CD8-positive, alpha-beta memory T cell (primary cell): ENCODE measurements at places on chromosomes 5 and 9.

DNA sequence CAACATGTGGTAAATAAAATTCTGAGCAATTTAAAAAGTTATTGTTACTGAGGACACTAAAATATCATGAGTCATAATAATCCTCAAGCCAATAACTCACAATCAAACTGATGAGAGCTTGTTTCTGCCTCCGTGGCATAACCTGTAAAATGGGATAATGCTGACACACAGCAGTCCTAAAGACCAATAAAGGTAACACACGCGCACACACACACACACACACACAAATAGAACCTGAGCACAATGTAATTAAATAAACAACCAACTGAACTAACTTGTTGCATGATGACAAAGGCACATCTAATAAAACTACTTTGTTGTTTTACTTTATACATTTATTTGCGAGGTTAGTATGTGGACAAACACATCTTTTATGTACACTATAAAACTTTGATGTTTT is 358.2 kb downstream of the BNC2 start:
- DNase-seq: no peak

DNA sequence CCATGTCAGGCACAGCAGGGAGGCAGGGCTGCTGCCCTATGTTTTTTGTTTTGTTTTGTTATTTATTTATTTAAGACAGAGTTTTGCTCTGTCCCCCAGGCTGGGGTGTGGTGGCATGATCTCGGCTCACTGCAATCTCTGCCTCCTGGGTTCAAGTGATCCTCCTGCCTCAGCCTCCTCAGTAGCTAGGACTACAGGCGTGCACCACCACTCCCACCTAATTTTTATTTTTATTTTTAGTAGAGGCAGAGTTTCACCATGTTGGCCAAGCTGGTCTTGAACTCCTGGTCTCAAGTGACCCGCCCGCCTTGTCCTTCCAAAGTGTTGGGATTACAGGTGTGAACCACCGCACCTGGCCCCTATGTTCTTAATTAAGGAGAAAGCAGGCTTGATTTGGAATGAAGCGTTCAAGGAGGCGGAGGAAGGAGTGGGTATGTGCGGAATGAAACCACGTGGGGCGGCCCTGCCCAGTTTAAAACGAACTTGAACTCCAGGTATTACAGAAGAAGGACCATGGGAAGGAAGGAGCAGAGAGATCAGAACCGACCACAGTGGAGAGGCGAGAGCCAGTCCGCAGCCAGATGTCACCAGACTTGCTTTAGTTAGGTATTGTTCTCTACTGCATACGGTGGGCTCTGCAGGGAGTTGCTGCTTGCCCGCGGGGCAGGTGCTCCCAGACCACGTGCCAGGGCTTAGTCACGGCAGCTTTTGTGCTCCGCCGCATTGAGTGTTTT is 34.9 kb upstream of the EPB41L4B start:
- DNase-seq: no peak

- no peak for DNase-seq
Measured at GRCh38 chr5:66821688-66822429, 225.7 kb downstream of the MAST4 start.

DNA sequence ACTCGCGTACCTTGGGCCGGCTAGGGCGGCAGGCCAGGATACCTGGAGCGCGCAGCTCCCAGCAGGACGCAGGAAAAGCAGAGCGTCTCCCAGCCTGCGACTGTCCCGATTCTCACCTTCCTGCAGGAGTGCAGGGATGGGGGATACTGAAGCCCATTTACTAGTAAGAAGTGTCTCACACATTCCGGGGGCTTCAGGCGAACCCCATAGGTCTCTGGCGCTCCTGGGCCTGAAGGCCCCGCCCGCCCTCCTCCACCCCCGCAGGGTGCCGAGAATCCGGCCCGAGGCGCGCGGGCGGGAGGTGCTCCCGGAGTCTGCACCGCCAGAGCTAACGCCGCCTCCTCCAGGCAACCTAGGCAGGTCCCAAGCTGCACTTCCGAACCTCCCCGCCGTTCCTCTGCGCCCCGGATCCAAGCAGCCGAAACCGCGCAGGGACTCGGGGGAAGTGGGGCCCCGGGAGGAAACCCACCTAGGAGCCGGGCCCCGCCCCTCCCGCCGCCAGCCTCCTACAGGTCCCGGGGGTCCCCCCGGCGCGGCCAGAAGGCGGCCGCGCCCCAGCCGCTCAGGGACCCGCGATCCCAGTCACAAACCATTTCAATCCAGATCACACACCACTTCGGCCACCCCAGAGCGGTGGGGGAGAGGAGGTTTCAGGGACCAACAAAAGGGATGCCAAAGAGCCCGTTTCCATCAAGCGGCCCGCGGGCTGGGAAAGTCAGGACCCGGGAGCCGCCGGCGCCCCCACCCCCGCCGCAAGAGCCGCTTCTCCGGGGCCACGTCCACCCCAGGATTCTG is 1.2 kb downstream of the ROR2 start:
- DNase-seq: no peak

GRCh38 chr5:172896465-172896864 is 62.4 kb downstream of the ERGIC1 start:
- no peak for DNase-seq

GRCh38 chr9:33661176-33661575 is 134.2 kb upstream of the PRSS3 start:
- no peak for DNase-seq

- no peak for DNase-seq
Measured at GRCh38 chr5:41625571-41625970, 115.2 kb upstream of the PLCXD3 start.

GRCh38 chr9:17613758-17614157 is 34.9 kb downstream of the SH3GL2 start:
- DNase-seq: no peak

DNA sequence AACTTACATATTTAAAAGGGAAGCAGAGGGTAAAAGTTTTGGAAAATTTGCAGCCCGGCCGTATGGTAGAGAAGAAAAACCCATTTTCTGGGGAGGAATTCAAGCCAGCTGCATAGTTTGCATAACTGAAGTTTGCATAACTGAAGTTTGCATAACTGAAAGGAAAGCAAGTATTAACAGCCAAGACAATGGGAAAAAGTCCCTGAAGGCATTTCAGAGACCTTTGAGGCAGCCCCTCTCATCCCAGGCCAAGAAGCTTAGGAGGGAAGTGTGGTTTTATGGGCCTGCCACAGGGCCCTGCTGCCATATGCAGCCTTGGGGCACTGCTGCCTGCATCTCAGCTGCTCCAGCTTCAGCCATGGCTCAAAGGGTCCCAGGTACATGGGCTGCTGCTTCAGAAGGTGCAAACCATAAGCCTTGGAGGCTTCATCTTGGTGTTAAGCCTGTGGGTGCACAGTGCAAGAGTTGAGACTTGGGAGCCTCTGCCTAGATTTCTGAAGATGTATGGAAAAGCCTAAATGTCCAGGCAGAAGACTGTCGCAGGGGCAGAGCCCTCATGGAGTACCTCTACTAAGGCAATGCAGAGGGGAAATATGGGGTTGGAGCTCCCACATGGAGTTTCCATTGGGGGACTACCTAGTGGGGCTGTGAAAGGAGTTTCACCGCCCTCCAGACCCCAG is 36.9 kb upstream of the CXCL14 start:
- no peak for DNase-seq
